MV-4-11 (cell line): ENCODE measurements at places on chromosomes 1 and 21.

- DNase-seq, result peak; percentile 31
These were observed 493 bp upstream of the ELOA start for GRCh38 chr1:23742670-23743286.

- DNase-seq, result no peak
These were observed 31.9 kb downstream of the NGF start for GRCh38 chr1:115306146-115306545.

GRCh38 chr1:46183079-46183847 lies 7.0 kb upstream of the P3R3URF start:
- DNase-seq, result peak; percentile 4

GRCh38 chr1:58748666-58749065 lies 35.2 kb downstream of the JUN start:
- peak; percentile 7 for DNase-seq
